ENCODE measurements at places on chromosomes 3 and 15.

DNA sequence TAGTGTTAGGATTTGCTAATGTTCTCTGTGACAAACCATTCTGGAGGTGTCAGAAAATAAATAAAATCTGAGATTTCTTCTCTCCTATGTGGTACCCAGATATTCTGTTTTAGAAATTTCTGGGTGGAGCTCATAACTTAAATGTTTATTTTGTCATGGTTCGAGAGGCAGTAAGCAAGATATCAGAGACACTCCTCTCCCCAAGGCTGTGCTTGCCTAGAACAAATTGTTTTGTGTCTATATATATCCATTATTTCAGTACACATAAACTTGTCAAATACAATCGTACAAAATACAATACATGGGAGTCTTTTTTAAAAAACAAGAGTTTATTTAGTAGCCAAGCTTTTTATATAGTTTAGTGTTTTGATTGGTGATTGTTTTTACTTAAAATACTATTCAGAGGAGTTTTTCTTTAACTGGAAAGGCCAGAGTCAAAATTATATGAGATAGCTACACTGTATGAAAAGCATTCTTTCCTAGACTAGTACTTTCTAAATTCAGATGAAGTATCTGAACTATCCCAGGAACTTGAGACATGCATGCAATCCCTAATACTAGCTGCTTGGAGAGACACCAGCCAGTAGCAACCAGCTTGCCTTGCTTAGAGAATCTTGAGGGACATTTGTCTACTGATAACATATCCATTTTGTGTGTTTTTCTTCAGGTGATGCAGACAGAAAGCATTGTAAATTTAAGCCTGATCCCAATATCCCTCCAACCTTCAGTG is 4.7 kb downstream of the EXOG start:
- no peak for DNase-seq

DNA sequence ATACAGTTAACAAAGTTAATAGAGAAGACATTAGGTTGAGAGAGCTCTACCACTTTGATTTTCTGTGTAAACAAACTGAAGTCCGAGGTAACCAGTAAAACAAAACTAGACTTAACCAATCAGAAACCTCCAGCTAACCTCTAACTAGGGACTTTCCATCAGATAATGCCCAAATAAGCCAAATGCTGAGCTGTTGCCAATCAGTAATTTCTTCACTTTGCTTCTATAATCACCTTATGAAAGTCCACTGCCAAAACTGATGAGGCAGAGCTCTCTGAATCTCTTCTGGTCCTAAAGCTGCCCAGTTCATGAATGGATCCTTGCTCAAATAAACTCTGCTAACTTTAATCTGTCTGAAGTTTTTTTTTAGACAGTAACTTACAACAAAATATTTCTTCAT is 448.0 kb upstream of the NECTIN3 start:
- no peak for DNase-seq

- DNase-seq, result no peak
These were observed 95.3 kb downstream of the ITPR1 start for GRCh38 chr3:4588466-4588865.

- no peak for DNase-seq
These were observed 2.2 kb upstream of the GLB1 start for GRCh38 chr3:33099109-33099645.

GRCh38 chr15:65626856-65627255 is 5.1 kb downstream of the SLC24A1 start:
- no peak for DNase-seq

DNA sequence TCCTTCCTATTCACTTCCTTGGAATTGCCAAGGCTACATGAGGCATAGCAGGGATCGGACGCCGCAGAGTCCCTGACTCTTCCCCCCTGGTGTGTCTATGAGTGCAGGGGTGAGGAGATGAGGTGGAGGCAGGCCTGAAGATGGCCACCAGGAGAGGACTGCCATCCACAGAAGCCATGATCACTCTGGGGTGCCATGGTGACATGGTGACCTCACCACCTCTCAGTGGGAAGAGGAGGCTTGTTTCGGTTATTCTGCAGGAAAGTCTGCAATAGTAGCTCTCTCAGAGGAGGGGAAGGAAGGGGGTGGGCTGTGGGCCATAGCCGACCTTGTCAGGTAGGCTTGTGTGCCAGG is 57.0 kb upstream of the LIMD1 start:
- DNase-seq, result no peak

DNA sequence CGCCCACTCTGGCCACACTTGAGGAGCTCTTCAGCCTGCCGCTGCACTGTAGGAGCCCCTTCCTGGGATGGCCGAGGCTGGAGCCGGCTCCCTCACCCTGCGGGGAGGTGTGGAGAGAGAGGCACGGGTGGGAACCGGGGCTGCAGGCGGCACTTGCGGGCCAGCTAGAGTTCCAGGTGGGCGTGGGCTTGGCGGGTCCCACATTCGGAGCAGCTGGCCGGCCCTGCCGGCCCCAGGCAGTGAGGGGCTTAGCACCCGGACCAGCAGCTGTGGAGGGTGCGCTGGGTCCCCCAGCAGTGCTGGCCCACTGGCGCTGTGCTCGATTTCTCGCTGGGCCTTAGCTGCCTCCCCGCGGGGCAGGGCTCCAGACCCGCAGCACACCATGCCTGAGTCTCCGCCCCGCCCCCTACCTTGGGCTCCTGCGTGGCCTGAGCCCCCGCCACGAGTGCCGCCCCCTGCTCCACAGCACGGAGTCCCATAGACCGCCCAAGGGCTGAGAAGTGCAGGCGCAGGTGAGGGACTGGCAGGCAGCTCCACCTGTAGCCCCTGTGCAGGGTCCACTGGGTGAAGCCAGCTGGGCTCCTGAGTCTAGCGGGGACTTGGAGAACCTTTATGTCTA is 71.9 kb downstream of the IL12A start:
- no peak for DNase-seq

DNA sequence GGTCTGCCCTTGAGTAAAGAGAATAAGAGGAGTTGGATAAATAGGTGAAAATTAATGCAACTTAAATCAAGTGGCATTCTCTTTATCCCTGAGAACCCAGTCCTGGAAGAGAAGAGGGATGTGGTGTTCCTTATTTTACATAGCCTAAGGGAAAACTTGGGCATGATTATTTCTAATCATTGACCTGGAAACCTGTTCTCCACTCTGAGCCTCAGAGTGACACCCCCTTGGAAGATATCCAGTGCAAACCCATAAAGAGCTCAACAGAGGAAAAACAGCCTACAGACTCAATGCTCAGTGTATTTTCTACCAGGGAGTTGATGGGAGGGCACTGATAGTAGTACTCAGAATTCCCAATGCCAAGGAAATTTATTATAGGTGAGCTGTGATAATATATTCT is 22.0 kb downstream of the SLC15A2 start:
- DNase-seq, result no peak

- no peak for DNase-seq
These were observed 31.5 kb upstream of the ADCY5 start for GRCh38 chr3:123480428-123480827.

DNA sequence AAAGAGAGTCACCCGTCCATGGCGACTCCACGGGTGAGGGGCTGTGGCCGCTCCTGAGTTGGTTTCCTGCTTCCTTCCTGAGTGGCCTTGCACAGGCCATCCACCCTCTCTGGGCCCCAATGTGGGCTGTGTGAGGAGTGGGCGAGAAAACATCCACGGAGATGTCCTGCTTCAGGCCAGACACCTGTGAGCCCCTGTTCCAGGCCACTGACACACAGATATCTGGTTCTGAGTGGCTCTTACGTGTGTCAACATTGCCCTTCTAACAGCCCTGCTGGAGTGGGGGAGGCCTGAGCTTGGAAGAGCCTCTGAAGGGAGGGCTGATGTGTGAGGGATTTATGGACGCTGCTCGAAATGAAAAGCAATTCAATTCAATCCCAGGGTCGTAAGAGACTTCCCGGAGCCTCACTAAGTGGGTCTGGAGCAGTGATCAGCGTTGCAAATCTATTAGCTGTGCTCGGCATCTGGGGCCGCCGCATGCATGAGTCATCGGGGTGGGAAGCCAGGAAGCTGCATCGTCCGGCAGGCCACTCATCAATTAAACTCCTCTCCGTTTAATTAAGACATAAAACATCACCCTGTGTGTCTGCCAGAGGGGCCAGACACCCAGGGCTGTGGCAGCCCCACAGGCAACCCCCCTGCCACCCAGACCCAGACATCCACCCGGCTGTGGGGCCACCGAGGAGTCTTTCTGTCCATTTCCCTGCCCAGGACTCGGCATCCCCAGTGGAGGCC is 20.0 kb upstream of the PRR23E start:
- peak; percentile 58 for DNase-seq

DNA sequence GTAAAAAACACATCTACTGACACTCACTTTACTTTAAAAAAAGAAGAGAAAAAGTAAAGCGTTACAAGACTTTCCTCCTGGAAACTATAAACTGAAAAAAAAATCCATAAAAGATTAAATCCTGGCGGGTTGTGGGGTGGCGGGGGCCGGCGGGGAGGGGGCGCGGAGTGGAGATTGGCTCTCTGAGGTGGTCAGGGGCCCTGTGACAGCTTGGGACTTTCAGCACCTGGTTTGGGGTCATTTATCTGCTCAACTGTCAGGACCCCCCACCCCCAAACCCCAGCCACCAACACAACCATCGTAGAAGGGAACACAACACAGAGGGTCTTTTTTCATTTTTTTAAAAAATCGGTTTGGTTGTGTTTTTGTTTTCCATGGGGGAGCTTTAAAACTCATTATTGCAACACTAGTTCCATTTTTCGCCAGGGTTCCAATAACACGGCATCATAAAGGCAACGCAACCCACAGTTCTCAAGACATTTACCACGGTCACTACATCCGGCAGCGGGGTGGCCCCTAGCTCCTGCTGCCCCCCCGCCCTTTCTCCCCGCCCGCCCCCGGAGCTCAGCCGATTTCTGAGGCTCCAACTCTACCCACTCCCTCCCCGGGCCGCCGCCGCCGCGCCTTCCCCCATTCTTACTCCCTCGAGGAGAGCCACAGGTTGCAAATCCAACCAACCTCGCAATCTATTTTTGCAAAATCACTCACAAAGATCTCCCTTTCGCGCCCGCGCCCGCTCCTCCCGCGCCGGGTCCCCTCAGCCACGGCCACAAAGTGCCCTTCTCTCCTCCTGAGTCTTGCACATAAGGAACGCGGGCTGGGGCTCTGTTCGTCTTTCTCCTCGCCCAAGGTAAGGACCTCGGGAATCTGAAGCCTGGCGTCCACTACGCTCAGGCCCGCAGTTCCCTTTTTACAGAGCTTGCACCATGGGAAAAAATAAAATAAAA is 1.8 kb downstream of the BCL6 start:
- DNase-seq, result no peak

DNA sequence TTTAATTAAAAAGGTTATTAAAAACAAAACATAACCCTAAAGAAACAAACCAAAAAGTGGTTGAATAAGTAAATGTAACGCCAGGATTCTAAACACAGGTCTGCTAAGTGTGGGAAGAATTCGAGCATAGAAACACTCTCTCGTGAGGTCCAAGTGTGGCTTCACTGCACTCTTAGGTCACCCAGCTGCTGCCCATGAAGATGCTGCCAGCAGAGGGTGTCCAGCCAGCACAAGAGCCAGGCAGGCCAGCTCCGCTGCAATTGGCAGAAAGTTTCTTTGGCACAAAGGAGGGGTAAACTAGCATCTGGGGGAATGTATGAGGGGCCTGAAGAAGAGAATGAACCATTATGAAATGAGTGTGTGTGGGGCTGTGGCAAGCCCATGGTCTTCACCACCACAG is 215.7 kb upstream of the FEZF2 start:
- no peak for DNase-seq

DNA sequence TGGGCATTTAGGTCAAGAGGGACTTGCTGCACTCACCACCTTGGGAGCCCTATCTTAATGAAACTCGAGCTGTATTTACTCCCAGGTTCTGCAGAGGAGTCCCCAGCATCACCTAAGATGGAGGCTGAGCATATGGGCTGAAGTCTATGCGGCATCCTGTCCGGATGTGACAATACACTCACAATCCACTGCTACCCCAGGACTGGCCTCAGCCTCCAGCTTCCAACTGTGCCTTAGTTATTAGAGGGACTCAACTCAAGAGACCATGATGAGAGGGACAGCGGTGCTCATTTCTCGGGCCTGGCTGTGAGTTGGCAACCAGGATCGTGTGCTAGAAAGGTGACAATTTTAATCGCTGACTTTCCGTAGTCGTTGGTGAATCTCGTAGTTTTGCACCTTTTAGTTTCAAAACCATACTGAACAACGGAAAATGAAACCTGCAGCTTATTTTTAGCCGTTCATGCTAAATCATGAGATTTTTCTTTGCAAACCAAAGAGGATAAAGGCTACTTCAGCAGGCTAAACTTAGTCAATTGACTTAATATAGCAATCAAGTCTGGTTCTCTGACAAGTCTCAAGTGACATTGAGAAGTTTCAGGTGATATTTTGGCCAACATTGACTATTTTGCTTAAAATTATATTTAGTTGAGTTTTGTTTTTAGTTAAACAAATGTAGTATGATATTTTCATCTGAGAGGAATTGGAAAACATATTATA is 11.1 kb downstream of the ZBTB38 start:
- DNase-seq, result no peak

DNA sequence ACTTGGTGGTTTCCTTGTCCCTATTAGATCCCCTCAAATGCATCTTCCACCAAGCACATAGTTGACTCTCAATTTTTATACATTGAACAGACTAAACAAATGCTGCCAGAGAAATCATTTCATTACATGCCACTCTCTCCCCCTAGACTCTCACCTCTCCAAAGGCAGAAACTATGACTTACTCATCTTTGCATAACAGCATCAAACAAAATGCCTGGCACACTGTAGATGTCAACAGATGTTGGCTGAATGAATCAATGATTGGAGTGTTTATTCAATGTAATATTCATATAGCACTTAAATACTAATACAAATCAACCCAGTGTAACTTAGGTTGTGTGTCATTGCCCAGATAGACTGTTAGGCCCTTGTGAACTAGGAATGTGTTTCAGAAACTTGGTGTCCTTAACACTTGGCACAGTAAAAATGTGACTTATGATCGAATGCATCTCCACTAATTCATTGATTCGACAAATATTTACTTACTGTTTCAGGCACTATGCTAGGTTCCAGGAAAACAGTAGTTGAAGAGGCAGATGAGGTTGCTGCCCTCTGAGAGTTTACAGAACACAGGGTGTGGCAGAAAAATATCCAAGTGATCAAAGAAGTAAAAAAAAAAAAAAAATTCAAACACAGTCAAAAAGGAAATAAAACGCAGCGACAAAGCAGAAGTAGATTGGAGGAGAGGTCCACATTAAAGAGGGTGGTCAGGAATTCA is 188.5 kb upstream of the LRRN1 start:
- no peak for DNase-seq

DNA sequence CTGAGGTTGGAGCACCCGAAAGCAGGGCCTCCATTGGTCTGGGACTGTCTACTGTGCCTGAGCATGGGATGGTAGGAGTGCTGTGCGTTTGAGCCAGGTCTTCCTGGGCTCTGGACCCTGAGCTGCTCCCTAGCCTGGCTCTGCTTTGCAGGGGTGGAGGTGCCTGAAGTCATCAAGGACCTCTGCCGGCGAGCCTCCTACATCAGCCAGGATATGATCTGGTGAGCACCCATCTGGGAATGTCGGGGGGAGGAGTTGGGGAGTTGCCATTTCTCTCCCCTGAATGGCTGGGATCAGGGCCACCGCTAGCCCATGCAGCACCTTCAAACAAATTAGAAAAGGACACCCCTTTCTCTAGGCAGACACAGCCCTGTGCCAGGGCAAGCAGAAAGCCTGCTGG is 20.7 kb downstream of the DUOX1 start:
- no peak for DNase-seq

All from vagina (tissue), 2 donors.